ENCODE measurements at places on chromosomes 13 and 19. TPM values are rescaled to one million over a fixed set of nuclear protein-coding genes. Genes with fewer than 3 reads are reported as not detected.

Gene IGSF23
- not detected for total RNA-seq

DNA sequence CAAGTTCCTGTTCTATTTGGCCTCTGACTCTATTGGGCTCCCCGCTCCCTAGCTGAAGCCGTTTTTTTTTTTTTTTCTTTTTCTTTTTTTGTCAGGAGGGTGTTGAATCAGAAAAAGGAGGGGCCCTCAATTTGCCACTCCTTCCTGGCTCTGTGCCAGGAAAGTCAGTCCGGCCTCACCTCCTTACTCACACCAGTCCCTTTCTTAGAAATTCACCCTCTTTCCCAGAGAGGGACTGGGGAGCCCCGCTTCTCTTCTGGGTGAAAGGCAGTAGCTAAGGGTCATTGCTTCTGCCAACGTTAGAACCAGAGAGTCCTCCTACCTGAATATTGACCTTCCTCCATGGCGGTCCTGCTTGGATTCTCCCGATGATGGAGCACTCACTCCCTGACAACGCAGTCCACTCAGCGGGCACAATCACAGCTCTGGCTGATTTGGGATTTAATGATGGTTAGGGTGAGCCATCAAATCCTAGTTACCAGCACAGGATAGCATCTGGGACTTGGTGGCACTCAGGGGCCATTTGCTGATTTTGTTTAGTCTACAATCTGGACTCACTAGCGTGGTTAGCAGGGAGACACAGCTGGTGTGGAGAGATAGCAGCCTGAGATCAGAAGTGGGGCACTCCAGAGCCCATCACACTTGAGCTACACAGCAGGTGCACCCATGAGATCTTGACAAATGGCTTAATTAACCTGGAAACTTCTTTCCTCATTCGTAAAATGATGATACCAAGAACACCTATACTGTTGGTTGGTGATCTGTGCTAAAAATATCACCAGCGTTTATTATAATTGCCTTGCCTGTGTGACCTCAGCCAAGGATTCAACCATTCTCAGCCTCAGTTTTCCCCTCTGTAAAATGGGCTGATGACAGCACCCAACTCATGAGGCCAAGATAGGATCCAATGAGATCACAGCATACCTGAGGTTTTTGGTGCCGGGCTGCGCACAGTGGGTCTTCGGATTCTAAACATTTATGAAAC lies 2.2 kb downstream of the FCER2 start:
- H3K27me3 ChIP-seq = peaks cover 33% of the 10 kb centered on the region
- no peak overlapping the region for H3K4me3 ChIP-seq
- H3K27ac ChIP-seq = no peak overlapping the region
- H3K4me1 ChIP-seq = no peaks in the 10 kb centered on the region

DNA sequence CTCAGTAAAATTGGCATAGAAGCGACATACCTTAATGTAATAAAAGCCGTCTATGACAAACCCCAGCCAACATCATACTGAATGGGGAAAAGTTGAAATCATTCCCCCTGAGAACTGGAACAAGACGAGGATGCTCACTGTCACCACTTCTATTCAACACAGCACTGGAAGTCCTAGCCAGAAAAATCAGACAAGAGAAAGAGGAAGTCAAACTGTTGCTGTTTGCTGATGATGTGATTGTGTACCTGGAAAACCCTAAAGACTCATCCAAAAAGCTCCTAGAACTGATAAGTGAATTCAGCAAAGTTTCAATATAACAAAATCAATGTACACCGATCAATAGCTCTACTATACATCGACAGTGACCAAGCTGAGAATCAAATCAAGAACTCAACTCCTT lies 63.3 kb downstream of the TNFSF13B start:
- H3K27ac ChIP-seq = no peak overlapping the region
- no peaks in the 10 kb centered on the region for H3K4me1 ChIP-seq
- no peak overlapping the region for H3K4me3 ChIP-seq
- H3K36me3 ChIP-seq = no peaks in the 10 kb centered on the region

- H3K4me3 ChIP-seq = peak within 1 kb of the TSS; percentile 77
- peak within 1 kb of the TSS; percentile 82 for H3K27ac ChIP-seq
- H3K36me3 ChIP-seq = no peaks in the 10 kb centered on the region
- DNase-seq = peak; percentile 75
- H3K27me3 ChIP-seq = no peaks in the 10 kb centered on the region
Measured at GRCh38 chr19:41376241-41376997, at the start of gene TMEM91. Gene TMEM91, plus strand, starts transcription at chr19:41376533. Its CDS starts 1,777 bp downstream, at chr19:41378310.

Gene C19orf53
- 68.0 TPM for total RNA-seq

DNA sequence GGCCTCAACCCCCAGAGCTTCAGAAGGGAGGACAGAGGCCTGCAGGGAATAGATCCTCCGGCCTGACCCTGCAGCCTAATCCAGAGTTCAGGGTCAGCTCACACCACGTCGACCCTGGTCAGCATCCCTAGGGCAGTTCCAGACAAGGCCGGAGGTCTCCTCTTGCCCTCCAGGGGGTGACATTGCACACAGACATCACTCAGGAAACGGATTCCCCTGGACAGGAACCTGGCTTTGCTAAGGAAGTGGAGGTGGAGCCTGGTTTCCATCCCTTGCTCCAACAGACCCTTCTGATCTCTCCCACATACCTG lies 969 bp upstream of the CEACAM5 start:
- H3K4me3 ChIP-seq = no peak overlapping the region
- no peak for DNase-seq
- peaks cover 25% of the 10 kb centered on the region for H3K27me3 ChIP-seq
- no peak overlapping the region for H3K27ac ChIP-seq
- no peaks in the 10 kb centered on the region for H3K36me3 ChIP-seq

GRCh38 chr19:5432687-5433086 lies 22.5 kb upstream of the ZNRF4 start:
- H3K4me3 ChIP-seq = no peak overlapping the region
- DNase-seq = no peak
- H3K36me3 ChIP-seq = no peaks in the 10 kb centered on the region
- no peak overlapping the region for H3K27ac ChIP-seq

GRCh38 chr13:33176526-33176925 lies 109.0 kb downstream of the STARD13 start:
- H3K27me3 ChIP-seq = no peaks in the 10 kb centered on the region
- H3K4me3 ChIP-seq = no peak overlapping the region
- H3K4me1 ChIP-seq = no peaks in the 10 kb centered on the region
- H3K27ac ChIP-seq = no peak overlapping the region
- no peak for DNase-seq

Gene ZNF497
- 2.5 TPM for total RNA-seq

- no peaks in the 10 kb centered on the region for H3K27me3 ChIP-seq
- no peaks in the 10 kb centered on the region for H3K36me3 ChIP-seq
Measured at GRCh38 chr13:51663973-51664957, 80.0 kb downstream of the WDFY2 start.

Gene SIGLEC12
- total RNA-seq = 5.9 TPM

Gene GRIK5
- 0.41 TPM for total RNA-seq

DNA sequence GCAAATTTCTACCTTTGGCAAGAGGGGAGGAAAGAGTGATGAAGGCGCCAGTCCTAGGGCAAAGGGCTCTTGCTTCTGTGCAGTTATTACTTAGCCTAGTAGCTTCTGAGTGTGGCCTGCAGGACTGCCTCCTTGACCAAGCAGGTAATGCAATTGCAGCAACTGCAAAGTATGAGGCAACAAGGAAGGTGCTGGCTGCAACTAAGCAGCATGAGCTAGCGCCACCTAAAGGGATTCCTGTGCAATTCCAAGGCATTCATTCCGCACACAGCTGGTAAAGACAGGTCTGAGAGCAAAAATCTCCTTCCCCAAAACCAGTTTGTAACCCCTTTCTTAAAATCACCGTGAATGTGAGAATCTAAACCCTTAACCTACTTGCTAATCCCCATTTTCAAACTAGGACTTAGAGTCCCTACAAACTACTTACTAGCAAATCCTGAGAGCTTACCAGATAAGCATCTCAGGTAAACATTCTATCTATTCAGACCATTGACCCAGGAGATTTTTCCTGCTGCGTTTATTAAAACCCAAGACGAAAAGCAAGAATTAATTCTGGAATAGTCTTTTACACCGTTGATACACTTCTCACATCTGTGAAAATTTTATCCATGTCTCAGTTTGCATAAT lies 62.9 kb downstream of the DCT start:
- no peak overlapping the region for H3K27ac ChIP-seq
- H3K27me3 ChIP-seq = no peaks in the 10 kb centered on the region
- H3K36me3 ChIP-seq = no peaks in the 10 kb centered on the region
- no peak overlapping the region for H3K4me3 ChIP-seq
- DNase-seq = no peak

Gene ZNF723
- not detected for total RNA-seq

Gene PBX4
- total RNA-seq = 3.7 TPM

- DNase-seq = no peak
- no peaks in the 10 kb centered on the region for H3K27me3 ChIP-seq
- peaks cover 53% of the 10 kb centered on the region for H3K36me3 ChIP-seq
- H3K27ac ChIP-seq = peak overlapping the region; percentile 49
- H3K4me3 ChIP-seq = peak overlapping the region; percentile 12
Measured at GRCh38 chr19:4015705-4016402, 8.3 kb downstream of the PIAS4 start.

Gene FBXO17
- total RNA-seq = 10.5 TPM

- peak; percentile 62 for DNase-seq
- H3K36me3 ChIP-seq = peaks cover 5% of the 10 kb centered on the region
- H3K4me1 ChIP-seq = peaks cover 22% of the 10 kb centered on the region
Measured at GRCh38 chr19:53102756-53103233, 427 bp downstream of the ZNF160 start.

Gene SIGLEC10
- total RNA-seq = 17.4 TPM

Gene C13orf42
- not detected for total RNA-seq

GRCh38 chr19:35569281-35569781 lies 5.9 kb upstream of the ATP4A start:
- H3K4me3 ChIP-seq = no peak overlapping the region
- no peak for DNase-seq
- H3K27me3 ChIP-seq = peaks cover 11% of the 10 kb centered on the region
- no peaks in the 10 kb centered on the region for H3K36me3 ChIP-seq
- H3K27ac ChIP-seq = no peak overlapping the region
- no peaks in the 10 kb centered on the region for H3K4me1 ChIP-seq

DNA sequence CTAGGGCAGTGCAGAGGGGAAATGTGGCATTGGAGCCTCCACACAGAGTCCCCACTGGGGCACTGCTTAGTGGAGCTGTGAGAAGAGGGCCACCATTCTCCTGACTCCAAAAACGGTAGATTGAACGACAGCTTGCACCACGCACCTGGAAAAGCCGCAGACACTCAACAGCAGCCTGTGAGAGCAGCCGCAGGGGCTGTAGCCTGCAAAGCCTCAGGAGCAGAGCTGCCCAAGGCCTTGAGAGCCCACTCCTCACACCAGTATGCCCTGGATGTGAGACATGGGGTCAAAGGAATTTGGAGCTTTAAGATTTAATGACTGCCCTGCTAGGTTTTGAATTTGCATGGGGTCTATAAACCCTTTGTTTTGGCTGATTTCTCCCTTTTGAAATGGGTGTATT lies 31.7 kb downstream of the NEK5 start:
- H3K27ac ChIP-seq = no peak overlapping the region
- H3K27me3 ChIP-seq = no peaks in the 10 kb centered on the region
- DNase-seq = no peak
- H3K36me3 ChIP-seq = no peaks in the 10 kb centered on the region

GRCh38 chr13:111361873-111362648 lies 41.6 kb downstream of the TEX29 start:
- no peak for DNase-seq
- H3K4me1 ChIP-seq = no peaks in the 10 kb centered on the region
- no peak overlapping the region for H3K27ac ChIP-seq
- H3K36me3 ChIP-seq = no peaks in the 10 kb centered on the region
- H3K27me3 ChIP-seq = peaks cover 5% of the 10 kb centered on the region
- H3K4me3 ChIP-seq = no peak overlapping the region

DNA sequence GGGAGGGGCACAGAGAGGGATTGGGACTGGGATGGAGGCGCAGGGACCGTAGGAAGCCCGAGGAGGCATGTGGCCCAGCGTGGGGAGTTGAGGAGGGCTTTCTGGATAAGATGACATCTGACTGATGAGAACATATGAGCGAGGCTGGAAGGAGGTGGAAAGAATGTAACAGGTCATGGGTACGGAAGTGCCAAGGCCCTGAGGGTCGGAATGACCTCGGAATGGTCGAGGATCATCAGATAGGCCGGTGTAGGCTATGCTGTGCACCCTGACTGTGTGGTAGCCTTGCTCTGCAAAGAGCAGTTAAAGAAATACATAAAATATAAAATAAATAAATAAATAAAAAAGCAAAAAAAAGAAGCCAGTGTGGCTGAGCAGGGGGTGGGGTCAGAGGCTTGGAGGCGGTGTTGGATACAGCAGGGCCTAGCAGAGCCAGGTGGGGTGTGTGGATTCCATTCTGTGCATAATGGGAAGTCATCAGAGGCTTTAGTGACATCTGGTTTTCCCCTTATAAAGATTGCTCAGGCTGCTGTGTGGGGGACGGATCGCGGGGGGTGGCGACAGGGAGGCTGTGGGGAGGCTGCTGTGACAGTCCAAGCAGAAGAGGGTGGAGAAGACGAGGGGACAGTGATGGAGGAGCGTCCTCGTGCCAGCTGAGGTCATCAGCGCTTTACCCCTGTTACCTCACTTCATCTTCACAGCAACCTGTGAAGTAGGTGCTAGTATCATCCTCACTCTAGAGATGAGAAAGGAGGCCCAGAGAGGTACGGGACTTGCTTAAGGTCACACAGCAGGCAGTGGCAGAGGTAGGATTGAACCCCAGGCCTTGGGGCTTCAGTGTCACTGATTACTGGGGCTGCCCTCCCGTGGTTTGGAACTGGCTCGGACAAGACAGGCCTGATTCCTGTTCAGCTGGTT lies 5.0 kb downstream of the PAK4 start:
- H3K36me3 ChIP-seq = no peaks in the 10 kb centered on the region
- H3K4me3 ChIP-seq = no peak overlapping the region
- DNase-seq = no peak
- no peaks in the 10 kb centered on the region for H3K27me3 ChIP-seq

DNA sequence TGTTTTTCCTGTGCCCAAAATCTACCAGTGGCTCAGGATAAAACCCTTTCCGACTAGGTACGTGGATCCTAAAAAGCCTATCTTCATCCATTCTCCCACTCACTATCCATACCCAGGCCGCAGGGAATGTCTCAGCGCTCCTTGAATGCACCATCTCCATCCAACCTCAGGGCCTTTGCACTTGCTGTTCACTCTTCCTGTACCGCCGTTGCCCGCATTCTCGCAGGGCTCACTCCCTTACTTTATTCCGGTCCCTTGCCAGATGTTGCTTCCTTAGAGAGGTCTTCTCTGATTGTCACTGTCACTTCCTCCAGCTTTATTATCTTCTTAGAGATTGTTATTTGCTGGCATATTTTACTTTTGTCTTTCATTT lies 93.3 kb upstream of the ZNF536 start:
- no peaks in the 10 kb centered on the region for H3K4me1 ChIP-seq
- no peak overlapping the region for H3K27ac ChIP-seq
- DNase-seq = no peak

Gene CEACAM5
- total RNA-seq = 99.7 TPM

Gene CYP4F8
- total RNA-seq = not detected

DNA sequence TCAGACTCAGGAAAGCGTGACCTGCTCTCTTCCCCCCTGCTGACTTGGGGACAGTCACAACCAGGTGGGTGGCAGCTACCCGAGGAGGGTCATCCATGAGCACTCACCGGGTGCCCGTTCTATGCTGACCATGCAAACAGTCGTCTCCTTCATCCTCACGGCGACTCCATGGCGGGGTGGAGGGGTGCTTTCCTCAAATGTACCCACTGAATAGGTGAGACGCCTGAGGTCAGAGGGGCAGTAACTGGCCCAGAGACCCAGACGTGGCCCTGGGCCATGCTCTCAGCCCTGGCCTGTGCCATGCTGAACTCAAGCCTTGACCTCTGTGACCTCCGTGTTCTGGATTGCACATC lies 59.2 kb upstream of the TPM4 start:
- H3K36me3 ChIP-seq = no peaks in the 10 kb centered on the region
- no peak overlapping the region for H3K4me3 ChIP-seq
- no peak for DNase-seq
- no peak overlapping the region for H3K27ac ChIP-seq
- H3K4me1 ChIP-seq = no peaks in the 10 kb centered on the region

Measured in lower lobe of right lung (tissue), 2 donors.